H1 (cell line): ENCODE measurements at places on chromosomes 7 and 10. TPM values are rescaled to one million over a fixed set of nuclear protein-coding genes. Genes with fewer than 3 reads are reported as not detected.
A peak's percentile ranks its signal among the peaks of the same experiment; 100 is the strongest.

GRCh38 chr10:21531164-21531563, 2.9 kb upstream of the MLLT10 start:
- H3K4me1 ChIP-seq: no peaks in the 10 kb centered on the region
- H3K4me3 ChIP-seq: no peak overlapping the region
- H3K27me3 ChIP-seq: no peaks in the 10 kb centered on the region
- H3K36me3 ChIP-seq: peaks cover under 1% of the 10 kb centered on the region; the same call in 1 of the 2 replicates
- no peak for DNase-seq
- H3K27ac ChIP-seq: no peak overlapping the region

GRCh38 chr7:92843034-92843760, 6.8 kb upstream of the CDK6 start:
- H3K27ac ChIP-seq: no peak overlapping the region
- no peaks in the 10 kb centered on the region for H3K27me3 ChIP-seq
- H3K36me3 ChIP-seq: no peaks in the 10 kb centered on the region
- peaks cover 3% of the 10 kb centered on the region for H3K4me1 ChIP-seq
- DNase-seq: no peak

DNA sequence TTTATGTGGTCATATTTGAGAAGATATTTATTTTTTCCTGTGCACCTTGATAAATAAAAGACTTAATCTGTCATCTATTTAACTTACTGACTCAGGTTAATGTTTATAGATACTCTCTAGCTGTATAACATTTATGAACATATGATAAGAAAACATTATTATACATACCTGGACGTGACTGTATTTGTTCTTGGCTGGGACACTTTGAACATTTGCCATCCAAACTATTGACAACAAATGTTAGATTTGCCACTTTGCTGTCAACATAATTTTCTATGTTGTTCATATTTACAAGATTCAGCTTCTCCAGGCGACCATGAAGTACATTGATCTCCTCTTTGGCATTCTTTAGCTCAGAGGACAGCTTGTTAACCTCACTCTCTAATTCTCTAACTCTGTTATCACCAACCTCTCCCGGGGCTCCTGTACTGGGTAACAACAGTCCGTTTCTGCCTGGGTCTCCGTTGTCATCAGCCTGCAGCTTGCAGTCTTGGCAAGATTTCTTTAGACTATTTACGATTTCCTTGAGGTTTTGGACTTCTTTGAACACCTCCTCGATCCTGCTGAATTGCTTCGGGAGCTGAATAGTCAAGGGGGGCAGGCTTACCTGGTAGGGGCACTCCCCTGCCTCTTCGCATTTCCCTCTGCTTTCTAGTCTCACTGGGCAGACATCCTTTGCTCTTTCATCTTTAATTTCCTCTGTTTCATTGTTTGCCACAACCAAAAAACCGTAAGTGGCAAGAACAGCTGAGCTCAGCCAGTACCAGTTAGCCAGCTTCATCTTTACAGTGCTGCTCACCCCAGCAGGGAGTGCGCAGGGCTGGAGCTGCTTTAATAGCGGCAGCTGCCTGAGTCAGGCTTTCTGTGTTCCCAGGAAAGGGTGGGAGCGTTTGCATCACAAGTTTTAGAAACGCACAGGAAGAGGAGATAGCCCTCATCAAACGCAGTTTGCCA, at the start of gene FGL2:
Gene FGL2, minus strand, starts transcription at position 807 of the 954 bp plus-strand sequence. Its CDS starts 26 bp downstream, at position 781.
- H3K27ac ChIP-seq: no peak within 1 kb of the TSS
- no peaks in the 10 kb centered on the region for H3K27me3 ChIP-seq
- H3K36me3 ChIP-seq: no peaks in the 10 kb centered on the region
- peak within 1 kb of the TSS; percentile 26 for H3K4me3 ChIP-seq
- peak; percentile 47 for DNase-seq

DNA sequence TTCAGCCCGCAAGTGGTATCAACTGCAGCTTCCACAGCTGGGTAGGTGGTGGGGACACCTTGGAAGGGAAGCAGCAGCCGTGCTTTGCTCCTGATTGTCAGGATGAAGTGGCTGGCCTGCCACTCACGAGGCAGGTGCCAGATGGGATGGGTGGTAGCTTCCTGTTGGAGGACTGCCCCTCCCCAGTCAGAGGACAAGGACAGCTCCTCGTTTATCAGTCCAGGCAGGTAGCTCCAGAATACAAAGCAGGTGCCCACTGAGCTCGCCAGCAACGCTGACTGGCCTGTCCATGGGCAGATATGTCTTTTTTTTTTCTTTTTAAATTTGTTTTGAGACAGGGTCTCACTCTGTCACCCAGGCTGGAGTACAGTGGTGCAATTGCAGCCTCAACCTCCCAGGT, 431.3 kb downstream of the GALNT17 start:
- no peak overlapping the region for H3K27ac ChIP-seq
- H3K4me3 ChIP-seq: no peak overlapping the region
- H3K27me3 ChIP-seq: no peaks in the 10 kb centered on the region
- DNase-seq: no peak
- H3K4me1 ChIP-seq: peaks cover 3% of the 10 kb centered on the region; the same call in 1 of the 2 replicates
- H3K36me3 ChIP-seq: no peaks in the 10 kb centered on the region

- H3K27ac ChIP-seq: no peak overlapping the region
- no peaks in the 10 kb centered on the region for H3K36me3 ChIP-seq
- DNase-seq: no peak
- no peaks in the 10 kb centered on the region for H3K27me3 ChIP-seq
- no peaks in the 10 kb centered on the region for H3K4me1 ChIP-seq
- no peak overlapping the region for H3K4me3 ChIP-seq
These were observed 594.8 kb upstream of the FZD8 start for GRCh38 chr10:36236931-36237330.

DNA sequence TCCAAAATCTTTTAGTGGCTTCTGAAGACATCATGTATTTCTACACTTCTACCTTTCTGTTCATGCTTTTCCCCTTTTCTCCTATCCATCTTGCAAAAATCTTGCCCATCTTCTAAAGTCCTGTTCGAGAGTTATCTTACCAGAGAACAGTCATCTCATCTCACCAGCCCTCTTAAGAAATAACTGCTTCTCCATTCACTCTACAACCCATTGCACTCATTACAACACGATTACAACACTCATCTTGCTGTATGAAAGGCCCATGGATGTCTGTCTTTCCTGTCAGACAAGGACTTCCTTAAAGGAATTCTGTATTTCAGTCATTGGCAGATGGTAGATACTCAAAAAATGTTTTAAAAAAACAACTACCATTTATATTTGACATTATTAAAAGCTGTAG, 30.8 kb downstream of the ZNF438 start:
- DNase-seq: no peak
- no peak overlapping the region for H3K4me3 ChIP-seq
- H3K4me1 ChIP-seq: no peaks in the 10 kb centered on the region
- no peak overlapping the region for H3K27ac ChIP-seq

GRCh38 chr7:120064565-120064964, 208.4 kb upstream of the KCND2 start:
- no peak for DNase-seq
- no peaks in the 10 kb centered on the region for H3K36me3 ChIP-seq
- no peak overlapping the region for H3K27ac ChIP-seq
- H3K27me3 ChIP-seq: no peaks in the 10 kb centered on the region

GRCh38 chr10:36183726-36184125, 541.6 kb upstream of the FZD8 start:
- H3K4me1 ChIP-seq: peaks cover 10% of the 10 kb centered on the region
- no peaks in the 10 kb centered on the region for H3K36me3 ChIP-seq
- DNase-seq: no peak
- H3K4me3 ChIP-seq: no peak overlapping the region
- H3K27ac ChIP-seq: no peak overlapping the region

DNA sequence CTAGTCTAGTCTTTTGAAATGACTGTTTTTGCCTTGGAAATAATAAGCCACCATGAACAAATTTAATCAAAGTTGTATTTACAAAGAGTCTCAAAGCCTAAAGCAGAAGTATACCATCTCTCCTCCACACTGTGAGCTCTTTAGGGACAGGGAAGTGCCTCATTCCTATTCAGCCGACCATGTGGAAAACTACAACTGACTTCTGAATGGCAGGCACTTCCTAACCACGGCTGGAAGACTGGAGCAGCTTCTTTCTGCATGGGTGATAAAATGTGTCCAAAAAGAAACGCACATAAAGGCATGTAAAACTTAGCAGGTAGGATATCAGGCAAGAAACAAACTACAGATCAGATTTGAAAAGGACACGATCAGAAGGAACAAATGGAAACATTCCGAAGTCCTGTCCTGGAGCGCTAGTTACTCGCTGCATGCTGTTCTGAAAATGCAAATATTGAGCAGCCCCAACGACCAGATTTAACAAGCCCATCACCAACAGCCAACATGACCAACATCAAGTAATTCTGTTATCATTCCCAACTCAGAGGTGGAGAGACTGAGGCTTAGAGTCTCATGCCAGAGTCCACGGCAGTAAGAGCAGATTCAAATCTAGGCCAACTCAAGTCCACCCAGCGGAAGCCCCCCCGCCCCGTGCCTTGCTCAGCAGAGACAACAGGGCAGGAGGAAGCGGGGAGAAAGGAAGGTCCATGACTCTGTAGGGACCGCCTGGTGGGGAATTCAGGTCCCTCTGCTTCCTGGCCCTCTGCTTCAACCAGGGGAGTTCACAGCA, 26.5 kb downstream of the CTBP2 start:
- H3K27ac ChIP-seq: no peak overlapping the region; the same call in none of the 2 replicates
- peaks cover 8% of the 10 kb centered on the region for H3K36me3 ChIP-seq
- no peaks in the 10 kb centered on the region for H3K27me3 ChIP-seq

Gene HABP2
- total RNA-seq: not detected in 2 replicates
